ENCODE measurements at places on chromosomes 13 and 19.

- no peak for DNase-seq
Observed at GRCh38 chr13:46165485-46166223, 16.3 kb downstream of the LCP1 start.

DNA sequence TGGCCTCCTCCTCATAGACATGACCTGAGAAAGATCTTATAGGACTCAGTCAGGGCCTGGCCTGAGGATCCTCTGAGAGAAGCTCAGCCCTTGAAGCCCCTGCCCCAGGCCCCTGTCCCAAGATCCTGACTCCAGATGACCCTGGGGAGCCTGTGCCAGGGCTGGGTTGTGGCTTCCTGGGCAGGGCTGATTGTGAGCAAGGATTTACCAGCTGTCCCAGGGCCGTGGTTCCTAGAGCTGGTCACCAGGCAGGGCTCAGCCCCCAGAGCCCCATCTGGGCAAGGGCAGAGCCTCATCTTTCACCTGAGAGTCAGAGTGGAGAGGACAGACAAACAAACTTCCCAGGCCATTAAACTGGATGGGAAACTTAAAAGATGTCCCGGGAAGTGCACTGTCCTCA lies 1.9 kb downstream of the CEACAM21 start:
- no peak for DNase-seq

- DNase-seq: no peak
Observed at GRCh38 chr13:113589961-113590339, 5.4 kb downstream of the TFDP1 start.

- no peak for DNase-seq
Observed at GRCh38 chr19:31546205-31546960, 197.1 kb upstream of the TSHZ3 start.

DNA sequence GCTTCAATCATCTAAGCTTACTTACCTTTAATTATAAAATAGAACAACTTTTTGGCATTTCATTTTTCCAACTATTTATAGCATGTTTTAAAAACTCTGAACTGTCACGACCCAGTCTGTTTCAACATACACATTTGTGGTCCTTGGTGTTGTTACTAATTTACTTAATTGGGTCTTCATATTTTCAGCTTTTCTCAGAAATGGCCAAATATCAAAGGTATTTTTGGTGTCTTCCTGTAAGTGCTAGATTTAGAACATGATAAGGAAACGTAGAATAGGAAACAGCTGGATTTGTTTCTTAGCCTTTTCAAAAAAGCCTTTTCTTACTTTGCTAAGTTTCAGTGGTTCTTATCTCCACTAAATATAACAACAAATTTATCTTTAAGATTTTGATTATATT lies 11.4 kb downstream of the LPAR6 start:
- no peak for DNase-seq

DNA sequence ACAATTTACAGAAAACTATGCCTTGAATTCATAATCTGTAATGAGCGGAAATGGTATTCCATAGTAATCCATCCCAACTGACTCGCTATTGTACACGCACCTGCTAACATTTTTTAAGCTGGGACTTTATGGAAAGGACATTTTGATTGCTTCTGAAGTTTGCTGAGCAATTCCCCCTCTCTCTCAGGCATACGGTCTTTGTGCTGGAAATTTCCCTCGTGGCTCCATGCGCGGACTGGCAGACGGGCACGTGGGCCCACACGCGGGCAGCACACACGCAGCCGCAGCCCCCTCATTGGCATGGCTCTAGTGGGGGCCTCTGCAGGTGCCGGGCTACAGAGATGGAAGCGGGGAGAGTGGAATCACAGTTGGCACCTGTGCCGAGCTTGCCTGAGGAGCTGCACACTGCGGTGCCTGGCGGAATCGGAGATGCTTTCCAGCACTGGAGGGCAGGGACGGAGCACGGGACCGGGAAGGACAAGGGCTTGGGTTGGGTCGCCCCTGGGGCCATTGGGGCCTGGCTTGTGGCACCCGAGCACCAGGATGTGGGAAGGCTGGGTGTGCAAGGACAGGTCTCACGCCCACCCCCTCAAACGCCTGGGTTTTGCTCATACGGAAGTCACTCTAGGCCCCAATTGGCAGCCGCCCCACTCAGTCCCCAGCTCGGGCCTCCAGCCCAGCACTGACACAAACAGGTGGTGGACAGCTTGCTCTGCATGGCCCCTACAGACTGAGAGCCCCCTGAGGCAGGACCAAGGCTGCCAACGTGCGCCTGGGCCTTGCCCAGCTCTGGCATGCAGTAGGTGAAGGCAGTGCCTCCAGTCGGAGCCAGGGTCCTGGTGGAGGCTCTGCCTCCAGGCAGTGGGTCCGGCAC lies 30.2 kb upstream of the CCNE1 start:
- no peak for DNase-seq
